Activated T-helper 1 cell treated with anti-CD3 and anti-CD28 coated beads, Interleukin-12 subunit alpha, Interleukin-12 subunit beta, Interleukin-2, Interleukin-4 antibody, amounts not matched to agents 30 ng/mL and 10 ng/mL and 1 ng/mL, durations not matched to agents 14 hours and 24 hours and 36 hours (primary cell): ENCODE measurements at places on chromosomes 5 and 9. TPM values are rescaled to one million over a fixed set of nuclear protein-coding genes. Genes with fewer than 3 reads are reported as not detected.
A peak's percentile ranks its signal among the peaks of the same experiment; 100 is the strongest.

Gene DIPK1B
- total RNA-seq = 0.47 and 0.88 TPM in 2 replicates

Gene PCDHGB4
- total RNA-seq = 0.18 and 0.27 TPM in 2 replicates

Gene SHOC1
- total RNA-seq = not detected in 2 replicates

Gene NIPSNAP3A
- total RNA-seq = 8.3 and 9.2 TPM in 2 replicates

Gene ORM2
- not detected in 2 replicates for total RNA-seq

Gene ANKRD33B
- 21.4 and 21.5 TPM in 2 replicates for total RNA-seq

Gene PCDHA13
- not detected in 2 replicates for total RNA-seq

DNA sequence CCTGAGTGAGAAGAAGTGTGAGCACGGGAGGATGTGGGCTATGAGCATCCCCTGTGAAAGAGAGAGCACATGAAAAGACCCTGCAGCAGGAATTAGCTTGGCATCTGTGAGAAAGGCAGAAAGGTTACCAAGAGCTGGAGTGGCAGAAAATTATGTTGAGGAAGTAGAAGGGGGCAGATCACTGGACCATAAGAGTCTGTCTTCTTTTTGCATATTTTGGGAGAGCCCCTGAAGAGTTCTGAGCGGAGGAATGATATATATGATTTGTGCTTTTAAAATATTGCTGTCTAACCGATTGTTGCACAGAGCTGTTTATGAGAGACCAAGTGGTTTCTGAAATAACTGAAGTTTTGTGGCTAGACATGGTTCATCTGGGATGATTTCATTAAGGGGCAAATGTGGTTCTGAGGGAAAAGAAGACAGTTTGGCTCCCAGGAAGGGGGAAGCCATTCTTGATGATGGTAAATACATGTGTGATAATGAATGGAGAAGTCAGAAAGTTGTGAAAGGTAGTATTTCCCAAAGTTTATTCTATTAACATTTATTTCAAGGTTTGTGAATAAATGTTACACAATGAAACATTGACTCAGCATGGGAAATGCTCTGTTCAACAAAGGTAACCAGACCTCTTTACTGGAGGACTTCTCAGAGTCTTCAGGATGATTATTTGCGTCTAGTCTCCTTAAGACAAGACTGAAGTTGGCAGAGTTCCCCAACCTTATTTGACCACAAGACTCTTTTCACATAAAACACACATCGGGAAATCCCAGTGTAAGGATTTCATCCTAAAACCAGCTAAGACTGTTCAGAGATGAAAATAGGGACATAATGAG, 31.5 kb upstream of the ADRB2 start:
- no peak for DNase-seq

DNA sequence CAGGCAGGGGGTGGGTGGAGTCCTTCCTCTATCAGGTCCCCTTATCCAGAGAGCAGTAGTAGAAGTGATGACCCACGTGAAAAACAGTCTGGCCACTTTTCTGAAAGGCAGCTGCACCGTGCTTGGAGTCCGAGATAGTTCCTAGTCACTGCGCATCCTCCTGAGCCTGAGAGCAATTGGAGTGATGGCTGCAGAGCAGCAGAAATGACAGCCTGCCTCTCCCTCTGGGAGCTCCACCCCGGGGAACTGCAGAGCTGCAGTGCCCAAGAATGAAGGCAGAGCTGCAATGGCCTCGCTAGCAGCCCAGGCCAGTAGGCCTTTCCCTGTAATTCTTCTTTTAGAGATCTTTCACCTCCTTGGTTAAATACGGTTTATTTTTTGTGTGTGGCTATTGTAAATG, 82.6 kb downstream of the CETN3 start:
- no peak for DNase-seq

GRCh38 chr5:146006470-146007190, 70.3 kb downstream of the SH3RF2 start:
- DNase-seq = no peak

DNA sequence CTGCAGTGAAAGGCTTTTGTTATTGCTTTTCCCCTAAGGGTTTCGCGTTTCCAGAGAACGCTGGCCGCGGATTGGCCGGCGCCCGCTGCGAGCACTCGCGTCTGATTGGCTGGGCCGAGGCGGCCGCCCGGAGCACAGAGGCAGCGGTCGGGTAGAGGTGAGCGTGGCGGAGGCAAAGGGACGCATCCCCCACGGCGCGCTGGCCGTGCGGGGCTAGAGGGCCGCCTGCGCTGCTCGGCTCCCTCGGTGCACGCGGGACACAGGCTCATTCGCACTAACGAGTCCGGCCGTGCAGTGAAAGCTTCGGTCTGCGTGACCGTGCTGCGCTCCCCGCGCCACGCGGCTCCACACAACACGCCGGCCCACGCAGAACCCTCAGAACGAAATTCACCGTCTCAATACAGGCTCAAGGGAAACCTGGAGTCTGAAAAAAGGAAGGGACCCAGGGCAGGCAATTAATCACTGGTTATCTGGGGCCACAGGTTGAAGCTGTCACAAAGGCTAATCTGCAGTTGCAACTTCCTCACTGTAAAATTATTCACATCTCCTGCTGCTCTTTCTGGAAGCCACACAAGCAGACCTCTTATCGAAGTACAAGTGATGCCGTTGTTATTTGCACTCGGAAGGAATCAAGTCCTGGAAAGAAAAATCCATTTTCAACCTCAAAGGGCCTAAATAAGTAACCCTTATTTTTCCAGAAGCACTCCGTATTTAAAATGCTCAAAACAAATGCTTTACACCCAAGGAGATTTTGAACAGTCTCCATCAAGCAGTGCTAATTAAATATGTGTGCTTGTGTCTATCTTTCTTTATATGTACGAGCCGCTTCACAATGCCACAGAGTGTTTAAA, 94.6 kb downstream of the ZNF608 start:
- DNase-seq = peak; percentile 4

- DNase-seq = no peak
Measured at GRCh38 chr5:135741040-135741439, 93.4 kb upstream of the SLC25A48 start.

GRCh38 chr5:145946112-145946861, 9.9 kb downstream of the SH3RF2 start:
- peak; percentile 19 for DNase-seq

DNA sequence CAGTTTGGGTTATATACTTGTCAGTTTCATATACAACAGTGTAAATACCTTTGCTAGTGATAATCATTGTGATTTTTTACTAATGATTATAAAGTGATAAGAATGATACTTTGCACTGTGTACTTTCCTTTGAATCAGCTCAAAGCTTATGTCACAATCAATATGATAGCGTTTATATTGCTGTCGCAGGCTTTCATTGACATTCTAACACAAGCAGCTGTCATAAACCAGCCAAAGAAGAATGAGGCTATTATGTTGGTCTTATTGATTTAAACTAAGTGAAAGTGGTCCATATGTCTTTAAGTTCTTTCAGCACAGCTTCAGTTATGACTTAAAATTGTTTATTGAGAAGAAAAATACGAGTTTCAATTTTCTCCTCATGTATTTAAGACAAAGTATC, 272.7 kb upstream of the RGMB start:
- DNase-seq = no peak

DNA sequence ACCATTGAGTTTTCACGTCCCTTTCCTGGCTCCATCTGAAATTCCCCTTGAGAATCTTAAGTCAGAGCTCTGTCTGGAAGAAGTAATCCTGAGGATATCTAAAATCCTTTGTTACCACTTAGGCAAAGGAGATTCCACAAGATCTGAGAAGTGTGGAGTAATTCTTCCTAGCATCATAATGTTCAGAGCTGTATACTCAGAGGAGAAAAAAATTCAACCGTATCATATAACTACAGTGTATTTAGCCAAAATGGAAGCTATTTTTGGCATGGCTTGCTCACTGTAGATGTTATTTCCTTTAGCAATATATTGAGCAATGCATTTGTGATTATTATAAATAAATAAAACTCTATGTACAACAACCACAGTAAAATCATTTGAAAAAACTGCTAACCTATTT, 1858.4 kb downstream of the EFNA5 start:
- DNase-seq = no peak

DNA sequence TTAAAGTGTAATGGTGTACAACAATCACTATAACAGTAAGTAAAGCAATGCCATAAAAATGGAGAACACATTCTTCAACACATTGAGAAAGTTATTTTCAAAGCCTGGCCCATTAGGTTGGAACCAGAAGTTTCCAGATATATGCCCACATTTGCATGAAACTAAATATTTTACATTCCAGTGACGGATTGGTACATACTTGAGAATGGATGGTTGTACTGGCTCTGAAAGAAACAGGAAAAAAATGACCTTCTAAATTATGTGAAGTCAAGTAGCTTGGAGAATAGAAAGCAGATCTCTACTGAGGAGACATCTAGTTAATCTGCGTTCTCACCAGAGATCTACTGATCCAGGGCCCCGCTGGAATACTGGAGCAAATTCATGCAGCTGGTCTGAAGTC, 1037.0 kb downstream of the NR2F1-AS1 start:
- no peak for DNase-seq

DNA sequence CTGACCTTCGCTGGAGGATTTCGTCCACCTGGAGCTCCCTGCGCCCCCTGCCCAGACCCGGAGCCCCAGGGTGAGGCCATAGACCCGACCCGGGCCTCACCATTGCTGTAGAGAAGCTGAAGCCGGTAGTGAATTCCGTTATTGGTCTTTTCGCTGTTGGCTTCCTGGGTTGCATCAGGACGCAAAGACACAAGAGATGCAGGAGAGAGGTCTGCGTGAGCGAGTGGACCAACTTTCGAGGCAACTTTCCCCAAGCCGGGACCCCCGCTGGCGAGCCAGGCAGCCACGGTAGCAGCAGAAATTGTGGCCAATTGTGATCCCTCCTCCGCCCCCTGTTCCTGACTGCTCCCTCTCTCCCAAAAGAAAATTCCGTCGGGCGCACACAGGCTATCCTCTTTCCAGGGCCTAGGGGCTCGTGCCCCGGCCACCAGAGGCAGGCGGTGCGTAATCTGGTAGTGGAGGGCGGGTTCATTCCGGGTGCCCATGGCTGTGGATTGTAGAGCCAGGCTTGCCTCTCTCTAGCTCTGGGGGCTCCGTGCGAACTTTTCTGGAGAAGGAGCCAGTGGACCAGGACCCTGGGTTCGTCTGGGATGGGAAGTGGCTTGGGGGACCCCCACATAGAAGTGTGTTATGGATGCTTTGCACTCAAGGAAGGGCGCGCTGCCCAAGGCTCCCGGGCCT, 3.3 kb downstream of the EBF1 start:
- no peak for DNase-seq

- DNase-seq = no peak
Measured at GRCh38 chr5:6059137-6059800, 319.1 kb downstream of the MED10 start.

DNA sequence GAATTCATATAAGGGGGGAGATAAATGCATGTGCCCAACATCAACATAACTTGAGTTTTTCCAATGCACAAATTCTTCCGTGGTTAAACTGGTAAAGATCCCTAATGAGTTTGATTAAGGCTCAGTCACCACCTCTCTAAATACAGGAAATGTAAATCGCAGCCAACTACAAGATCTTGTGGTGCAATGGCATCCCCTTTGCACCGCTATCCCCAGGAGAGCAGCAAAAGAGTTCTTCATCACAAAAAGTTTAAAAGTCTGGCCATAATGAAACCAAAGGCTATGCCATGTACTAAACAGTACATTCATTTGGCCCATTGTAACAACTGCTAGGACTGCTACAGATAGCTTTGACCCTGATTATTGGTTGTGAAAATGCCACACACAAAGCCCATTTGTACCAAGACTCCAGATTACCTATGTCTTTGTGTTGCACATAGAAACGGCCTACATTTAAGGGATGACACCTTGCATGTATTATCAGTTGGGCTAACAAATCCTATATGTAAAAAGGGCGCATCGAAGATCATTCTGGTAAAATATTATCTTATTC, 44.5 kb downstream of the ZNF608 start:
- DNase-seq = no peak

- DNase-seq = no peak
Measured at GRCh38 chr5:149541893-149542292, 9.3 kb downstream of the CSNK1A1 start.

GRCh38 chr9:4138180-4138579, 161.7 kb downstream of the GLIS3 start:
- DNase-seq = no peak

DNA sequence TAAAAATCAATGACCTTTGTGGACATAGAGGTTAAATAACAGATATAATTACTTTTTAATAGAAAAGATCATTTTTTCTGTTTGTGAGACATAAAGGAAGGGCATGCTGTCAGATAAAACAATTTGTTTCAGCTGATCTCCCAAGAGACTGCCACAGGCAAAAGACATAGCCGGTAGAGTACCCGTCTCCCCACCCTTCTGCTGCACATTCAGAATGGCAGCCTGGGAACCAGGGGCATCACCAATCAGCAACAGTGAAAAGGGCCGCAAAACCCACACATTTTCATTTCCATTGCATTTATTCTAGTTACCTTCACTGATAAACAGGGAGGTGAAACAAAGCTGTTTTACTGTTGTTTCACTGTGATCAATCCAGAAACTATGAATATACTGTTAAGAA, 357.7 kb downstream of the ARRDC3 start:
- no peak for DNase-seq

DNA sequence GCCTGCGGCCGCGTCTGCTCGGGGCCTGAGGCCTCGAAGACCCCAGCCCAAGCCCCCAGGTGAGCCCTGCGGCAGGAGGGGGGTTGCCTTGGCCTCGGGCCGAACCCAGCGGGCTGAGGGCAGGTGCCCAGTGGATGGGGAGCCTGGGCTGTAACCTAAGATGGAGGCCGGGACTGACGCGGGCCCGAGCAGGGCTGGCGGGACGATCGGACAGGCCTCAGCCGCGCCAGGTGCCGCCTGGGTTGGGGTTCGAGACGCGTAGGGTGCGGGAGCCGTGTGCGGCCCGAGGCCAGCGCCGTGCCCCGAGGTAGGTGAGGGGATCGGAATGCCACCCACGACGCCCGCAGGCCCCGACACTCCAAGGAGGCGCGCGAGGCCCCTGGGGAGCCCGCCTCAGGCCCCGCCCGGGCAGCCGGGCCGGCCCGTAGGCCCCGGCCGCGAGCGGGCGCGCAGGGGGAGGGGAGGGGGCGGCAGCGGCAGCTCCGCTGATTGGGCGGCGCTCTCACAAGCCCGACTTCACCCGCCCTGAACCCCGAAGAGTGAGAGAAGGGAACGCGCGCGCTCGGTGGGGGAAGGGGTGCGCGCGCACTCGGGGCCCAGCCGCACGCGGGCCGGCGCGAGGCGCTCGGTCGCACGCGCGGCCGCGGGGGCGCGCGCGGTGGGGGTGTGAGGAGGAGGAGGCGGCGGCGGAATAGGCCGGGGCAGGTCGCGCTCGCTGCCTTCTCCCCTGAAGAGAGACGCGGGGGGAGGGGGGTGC, at the start of gene NSD1:
NSD1 (plus strand) TSS at position 678 of the 757 bp plus-strand sequence. CDS start 1,331 bp downstream, outside the sequence.
- DNase-seq = peak; percentile 90

- DNase-seq = no peak
Measured at GRCh38 chr9:124353811-124354274, 61.4 kb downstream of the PSMB7 start.

- DNase-seq = no peak
Measured at GRCh38 chr5:90231688-90232087, 177.9 kb downstream of the CETN3 start.

- DNase-seq = no peak
Measured at GRCh38 chr9:120312031-120312430, 267.9 kb downstream of the CDK5RAP2 start.

DNA sequence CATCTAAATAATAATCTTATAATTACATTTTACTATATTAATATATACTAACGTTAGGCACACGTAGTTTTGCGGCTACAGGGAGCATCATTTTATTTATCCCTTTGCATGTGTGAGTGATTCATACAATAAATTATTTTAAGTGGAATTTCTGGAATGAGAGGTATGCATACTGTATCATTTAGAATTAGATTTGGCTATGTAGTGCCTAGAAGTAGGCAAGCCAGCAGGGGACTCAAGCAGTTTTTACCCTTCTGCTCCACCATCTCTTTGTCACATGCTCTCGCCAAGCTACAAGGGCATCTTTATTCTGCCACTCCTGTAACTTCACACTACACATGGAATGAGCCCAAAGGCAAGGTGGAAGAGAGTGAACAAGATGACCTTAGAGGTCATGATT, 60.8 kb downstream of the MEGF10 start:
- no peak for DNase-seq
